Cerebellum (tissue), 4 donors: ENCODE measurements at places on chromosomes 7 and 10. TPM values are rescaled to one million over a fixed set of nuclear protein-coding genes. Genes with fewer than 3 reads are reported as not detected.

CYP3A4 gene
- total RNA-seq, result not detected

TMEM236 gene
- 0.18 TPM for total RNA-seq

ANKRD1 gene
- total RNA-seq, result not detected

CLCN1 gene
- not detected for total RNA-seq

MRC1 gene
- total RNA-seq, result 5.5 TPM

ATOH7 gene
- total RNA-seq, result 1.5 TPM

GARIN1A gene
- 1.9 TPM for total RNA-seq

GRCh38 chr10:86938260-86938659 lies 19.2 kb downstream of the MMRN2 start:
- no peak for DNase-seq

DNA sequence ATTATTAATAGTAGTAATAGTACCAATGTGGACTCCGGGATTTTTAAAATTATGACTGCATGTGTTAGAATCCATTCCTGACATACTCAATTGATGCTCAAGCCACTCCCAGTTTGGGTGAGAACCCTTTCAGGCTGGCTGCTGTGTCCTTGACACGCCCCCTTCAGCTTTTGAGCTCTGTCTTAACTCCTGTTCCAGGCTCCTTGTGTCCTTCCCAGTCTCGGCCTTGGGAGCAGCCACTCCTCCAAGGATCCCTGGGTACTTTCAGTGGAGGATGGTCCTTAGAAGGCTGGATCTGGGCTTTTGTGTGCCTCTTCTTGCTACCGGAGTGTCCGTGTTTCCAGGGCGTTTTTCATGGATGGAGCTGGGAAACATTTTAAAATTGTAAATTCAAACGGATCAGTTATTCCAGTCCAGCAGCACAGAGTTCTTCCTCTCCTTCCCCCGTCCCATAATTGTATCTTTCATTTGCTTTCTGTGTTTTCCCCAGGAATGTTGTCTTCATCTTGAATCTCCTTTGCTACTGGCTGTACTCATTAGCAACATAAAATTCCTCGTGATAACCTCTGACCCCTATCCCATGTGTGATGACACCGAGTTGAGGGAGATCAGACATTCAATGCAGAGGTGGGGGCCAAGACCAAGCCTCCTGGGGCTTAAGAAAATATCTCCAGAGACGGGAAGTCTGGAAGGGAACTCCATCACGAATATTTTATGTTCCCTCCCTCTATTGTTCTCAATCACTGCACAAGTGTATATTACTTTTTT lies 40.0 kb upstream of the PFKFB3 start:
- DNase-seq, result no peak

- DNase-seq, result no peak
These were observed 687.8 kb downstream of the IPMK start for GRCh38 chr10:57579926-57580325.

- DNase-seq, result no peak
These were observed 236.9 kb upstream of the CELF2 start for GRCh38 chr10:10780746-10781145.

GRCh38 chr10:71075759-71076472 lies 136.5 kb upstream of the UNC5B start:
- no peak for DNase-seq

- DNase-seq, result no peak
These were observed 30.4 kb upstream of the RET start for GRCh38 chr10:43046288-43046991.

GRCh38 chr7:74217455-74218342 lies 7.9 kb downstream of the LAT2 start:
- DNase-seq, result no peak

DNA sequence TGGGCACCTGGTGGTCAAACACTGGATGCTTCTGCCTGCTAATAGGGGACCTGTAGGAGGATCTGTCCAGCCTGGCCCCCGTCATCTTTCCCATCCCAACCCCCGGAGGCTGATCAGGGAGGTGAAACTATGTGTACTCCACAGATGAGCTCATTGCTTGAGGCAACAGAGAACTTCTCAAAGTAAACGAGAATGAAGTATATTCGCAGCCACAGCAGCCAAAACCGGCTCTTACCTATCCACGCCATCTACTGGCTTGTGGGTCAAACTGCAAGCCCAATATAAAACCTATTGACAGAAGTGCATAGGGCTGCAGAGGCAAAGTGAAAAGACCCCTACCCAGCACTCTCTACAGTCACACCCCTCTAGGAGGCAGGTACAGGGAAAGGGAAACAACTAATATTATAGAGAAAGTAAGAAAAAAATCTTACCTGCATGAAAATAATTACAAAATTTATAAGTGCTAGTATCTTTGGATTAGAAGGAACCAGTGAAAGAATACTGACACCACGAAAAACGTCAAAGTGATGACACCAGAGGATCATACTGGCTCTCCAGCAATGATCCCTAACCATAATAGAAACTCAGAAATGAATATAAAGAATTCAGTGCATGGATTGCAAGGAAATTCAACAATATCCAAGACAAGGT lies 973.5 kb downstream of the ANKRD7 start:
- DNase-seq, result no peak

DNA sequence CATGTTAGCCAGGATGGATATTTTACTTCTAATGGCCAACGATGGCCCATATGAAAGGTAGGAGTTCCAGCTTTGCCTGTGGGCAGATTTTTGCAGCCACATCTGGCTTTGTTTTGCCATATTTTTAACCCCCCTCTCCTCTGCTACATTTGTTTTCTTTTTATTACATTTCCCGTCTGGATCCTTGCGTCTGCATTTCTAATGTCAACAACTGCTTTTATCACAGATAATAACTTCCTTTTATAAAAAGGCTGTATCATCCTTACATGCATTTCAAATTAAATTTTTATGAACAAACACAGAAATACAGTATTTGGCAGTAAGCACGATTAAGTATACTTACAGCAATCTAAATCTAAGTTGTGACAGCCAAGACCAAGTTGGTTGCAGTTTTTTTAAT lies 156.0 kb downstream of the BAMBI start:
- DNase-seq, result no peak

- DNase-seq, result no peak
These were observed 372.2 kb upstream of the NRG3 start for GRCh38 chr10:81502677-81503359.

DNA sequence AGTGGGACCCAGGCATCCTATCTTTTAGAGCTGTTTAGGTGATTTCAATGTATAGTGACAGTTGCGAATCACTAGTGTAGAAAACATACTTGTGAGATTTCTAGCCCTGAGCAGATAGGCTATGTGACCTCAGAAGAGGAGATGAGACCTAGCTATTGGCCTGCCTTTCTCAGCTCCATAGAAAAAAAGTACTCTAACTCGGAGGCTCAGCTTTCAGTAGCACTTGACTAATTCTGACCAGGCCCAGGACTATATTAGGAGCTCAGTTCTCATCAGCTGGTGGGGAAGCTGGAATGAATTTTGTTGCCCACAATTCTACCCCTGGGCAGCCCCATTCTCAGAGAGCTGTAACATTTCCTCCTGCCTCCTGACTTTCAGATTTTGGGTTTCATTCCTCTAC lies 179.9 kb upstream of the NAMPT start:
- no peak for DNase-seq

- no peak for DNase-seq
These were observed 110.9 kb downstream of the CCDC7 start for GRCh38 chr10:32556783-32557395.

GRCh38 chr7:82605247-82605864 lies 161.8 kb upstream of the CACNA2D1 start:
- DNase-seq, result peak; percentile 22

- DNase-seq, result no peak
These were observed 42.8 kb downstream of the CDC123 start for GRCh38 chr10:12238821-12239220.

DNA sequence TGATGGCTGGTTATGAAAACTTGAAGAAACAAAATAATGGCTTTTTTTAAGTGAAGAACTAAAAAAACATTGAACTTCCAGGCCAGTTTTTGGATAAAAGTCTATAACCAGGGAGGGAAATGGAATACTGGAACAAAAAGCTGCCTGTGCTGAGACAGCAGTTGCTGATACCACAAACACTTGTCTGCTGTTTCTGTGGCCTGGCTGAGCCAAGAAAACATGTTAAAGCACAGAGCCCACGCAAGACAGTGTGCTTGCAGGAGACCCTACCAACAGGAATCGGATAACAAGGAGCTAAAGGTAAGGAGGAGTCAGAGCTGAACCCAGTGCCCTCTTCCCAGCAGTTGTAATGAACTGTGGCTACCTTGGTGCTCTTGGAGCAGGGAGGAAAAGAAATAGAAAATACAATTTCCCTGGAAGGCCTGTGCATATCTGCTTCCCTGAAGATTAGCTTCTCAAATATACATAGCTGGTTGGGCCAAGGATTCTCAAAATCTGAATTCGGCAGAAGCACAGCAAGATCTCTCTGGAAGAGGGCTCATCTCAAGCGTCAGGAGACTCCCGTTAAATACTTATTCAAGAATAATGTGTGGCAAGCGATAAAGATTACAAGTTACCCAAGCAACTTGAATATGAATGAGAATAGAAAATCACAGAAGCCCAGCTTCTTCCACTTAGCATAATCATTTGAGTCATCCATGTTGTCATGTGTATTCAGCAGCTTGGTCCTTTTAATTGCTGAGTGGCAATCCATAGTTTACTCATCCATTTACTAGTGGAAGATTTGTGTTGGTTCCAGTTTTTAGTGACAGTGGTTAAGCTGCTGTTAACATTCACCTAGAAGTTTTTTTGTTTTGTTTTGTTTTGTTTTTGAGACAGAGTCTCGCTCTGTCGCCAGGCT lies 87.6 kb downstream of the NOD1 start:
- no peak for DNase-seq

DNA sequence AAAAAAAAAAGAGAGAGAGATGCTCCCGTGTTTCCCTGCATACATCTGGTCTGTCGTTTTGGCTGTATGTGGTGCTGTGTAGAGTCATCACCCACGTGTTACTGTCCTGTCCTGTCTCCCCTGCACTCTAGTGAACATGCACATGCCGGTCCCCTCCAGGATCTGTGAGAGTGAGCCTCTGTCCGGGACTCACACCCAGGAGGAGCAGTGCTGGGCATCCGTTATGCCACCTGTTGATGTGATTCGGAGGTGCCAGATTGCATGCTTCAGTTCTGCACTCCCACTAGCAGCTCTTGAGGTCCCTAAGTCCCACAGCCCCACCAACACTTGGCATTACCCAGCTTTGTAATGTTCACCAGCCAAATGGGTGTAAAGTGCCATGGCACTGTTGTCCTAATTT lies 16.4 kb downstream of the GHRHR start:
- no peak for DNase-seq

DNA sequence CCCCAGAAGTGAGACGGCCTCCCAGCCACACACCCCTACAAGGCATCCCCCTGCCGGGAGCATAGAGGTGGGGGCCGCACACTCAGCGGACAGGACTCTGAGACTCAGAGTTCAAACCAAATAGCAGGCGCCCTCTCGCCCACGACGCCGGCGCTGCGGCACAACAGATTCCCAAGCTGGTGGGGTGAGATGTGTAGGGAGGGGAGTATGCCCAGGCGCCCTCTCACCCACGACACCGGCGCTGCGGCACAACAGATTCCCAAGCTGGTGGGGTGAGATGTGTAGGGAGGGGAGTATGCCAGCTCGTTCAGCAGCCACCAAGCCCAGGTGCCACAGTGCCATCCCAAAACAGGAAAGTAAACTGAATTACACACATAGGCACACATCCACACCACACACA lies 64.7 kb downstream of the TCERG1L start:
- DNase-seq, result no peak

- no peak for DNase-seq
These were observed 64.6 kb upstream of the CALN1 start for GRCh38 chr7:72476608-72477305.

GRCh38 chr7:26458466-26459145 lies 166.9 kb downstream of the SNX10 start:
- no peak for DNase-seq

- no peak for DNase-seq
These were observed 14.2 kb downstream of the EBF3 start for GRCh38 chr10:129949891-129950291.

DNA sequence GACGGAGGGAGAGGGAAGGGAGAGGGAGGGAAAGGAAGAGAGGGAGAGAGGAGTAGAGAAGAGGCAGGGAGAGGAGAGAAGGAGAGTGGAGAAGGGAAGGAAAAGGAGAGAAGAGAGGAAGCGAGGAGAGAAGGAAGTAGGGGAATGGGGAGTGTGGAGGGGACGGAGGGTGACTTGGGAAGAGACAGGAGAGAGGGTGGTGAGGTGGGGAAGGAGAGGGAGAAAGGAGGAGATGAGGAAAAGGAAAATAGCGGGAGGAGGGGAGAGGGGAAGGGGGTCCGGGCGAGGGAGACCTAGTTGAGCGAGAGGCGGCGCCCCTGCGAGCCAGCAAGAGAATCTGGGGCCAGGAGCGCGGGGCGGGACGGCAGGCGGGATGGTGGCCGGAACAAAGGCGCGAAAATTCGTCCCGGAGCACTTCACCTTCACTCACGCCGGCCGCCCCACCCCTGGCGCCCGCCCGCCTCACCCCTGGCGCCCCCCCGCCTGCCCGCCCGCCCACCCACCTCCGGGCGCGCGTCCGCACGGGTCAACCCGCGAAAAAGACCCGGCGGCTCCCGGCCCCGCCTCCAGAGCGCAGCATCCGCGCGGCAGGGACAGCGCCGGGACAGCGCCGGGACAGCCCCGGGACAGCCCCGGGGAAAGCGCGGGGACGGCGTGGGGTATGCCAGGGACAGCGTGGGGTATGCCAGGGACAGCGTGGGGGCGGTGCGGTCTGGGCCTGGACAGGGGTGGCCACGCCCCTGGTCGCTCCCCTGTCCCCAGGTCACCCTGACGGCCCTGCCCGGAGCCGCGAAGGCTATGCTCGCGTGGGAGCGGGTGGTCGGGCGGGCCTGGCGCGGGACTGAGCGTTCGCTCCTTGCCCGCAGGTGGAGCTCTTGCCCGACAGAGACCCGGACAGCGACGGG lies 4.2 kb downstream of the VSTM2A start:
- DNase-seq, result no peak

GRCh38 chr10:97074256-97075145 lies 111.3 kb downstream of the SLIT1 start:
- no peak for DNase-seq

GRCh38 chr7:133293384-133294160 lies 40.7 kb downstream of the EXOC4 start:
- no peak for DNase-seq

DNA sequence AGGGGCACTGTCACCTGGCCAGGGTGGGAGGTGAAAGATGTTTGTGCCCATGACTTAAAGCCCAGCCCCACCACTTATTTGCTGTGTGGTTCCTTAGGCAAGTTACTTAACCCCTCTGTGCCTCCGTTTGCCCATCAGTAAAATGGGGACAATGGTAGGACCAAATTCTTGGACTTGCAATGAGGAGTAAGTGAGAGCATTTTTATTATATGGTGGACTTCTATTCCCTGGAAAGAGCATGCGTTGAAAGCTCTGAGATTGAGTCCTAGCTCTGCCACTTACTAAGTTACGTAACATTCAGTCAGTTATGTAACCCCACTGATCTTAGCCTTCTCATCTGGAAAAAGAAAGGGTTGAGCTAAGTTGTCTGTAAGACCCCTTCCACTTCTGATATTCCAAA lies 18.8 kb downstream of the VSIR start:
- no peak for DNase-seq

- DNase-seq, result no peak
These were observed 73.8 kb downstream of the RBM20 start for GRCh38 chr10:110717781-110718589.
